ENCODE measurements at places on chromosomes 11 and 22.

GRCh38 chr11:120744016-120744994, 232.8 kb downstream of the GRIK4 start:
- DNase-seq = no peak

- no peak for DNase-seq
Measured at GRCh38 chr11:101741479-101742175, 157.8 kb upstream of the TRPC6 start.

DNA sequence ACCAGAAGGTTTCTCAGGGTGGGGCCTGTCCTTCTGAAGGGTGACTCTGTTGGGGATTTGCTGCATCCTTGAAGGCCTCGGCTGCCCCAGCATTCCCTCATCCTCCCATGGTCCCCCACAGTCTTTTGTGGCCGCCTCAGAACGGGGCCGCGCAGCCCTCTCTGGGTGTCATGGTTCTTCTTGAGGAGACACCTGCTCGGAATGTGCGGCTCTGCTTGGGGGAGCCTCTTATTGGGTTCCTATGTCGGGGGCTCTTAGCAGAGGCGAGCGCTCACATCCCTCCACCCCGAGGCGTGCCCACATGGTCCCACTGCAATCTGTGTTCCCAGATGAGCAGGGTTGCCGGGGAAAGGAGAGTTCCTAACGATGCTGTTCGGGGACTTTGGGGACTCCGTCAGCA, 1008.4 kb downstream of the BRD1 start:
- no peak for DNase-seq

GRCh38 chr11:42957831-42958230, 354.0 kb upstream of the API5 start:
- no peak for DNase-seq

GRCh38 chr11:24122291-24122690, 374.6 kb upstream of the LUZP2 start:
- DNase-seq = no peak

GRCh38 chr11:57397394-57397990, 7.0 kb upstream of the PRG2 start:
- no peak for DNase-seq

DNA sequence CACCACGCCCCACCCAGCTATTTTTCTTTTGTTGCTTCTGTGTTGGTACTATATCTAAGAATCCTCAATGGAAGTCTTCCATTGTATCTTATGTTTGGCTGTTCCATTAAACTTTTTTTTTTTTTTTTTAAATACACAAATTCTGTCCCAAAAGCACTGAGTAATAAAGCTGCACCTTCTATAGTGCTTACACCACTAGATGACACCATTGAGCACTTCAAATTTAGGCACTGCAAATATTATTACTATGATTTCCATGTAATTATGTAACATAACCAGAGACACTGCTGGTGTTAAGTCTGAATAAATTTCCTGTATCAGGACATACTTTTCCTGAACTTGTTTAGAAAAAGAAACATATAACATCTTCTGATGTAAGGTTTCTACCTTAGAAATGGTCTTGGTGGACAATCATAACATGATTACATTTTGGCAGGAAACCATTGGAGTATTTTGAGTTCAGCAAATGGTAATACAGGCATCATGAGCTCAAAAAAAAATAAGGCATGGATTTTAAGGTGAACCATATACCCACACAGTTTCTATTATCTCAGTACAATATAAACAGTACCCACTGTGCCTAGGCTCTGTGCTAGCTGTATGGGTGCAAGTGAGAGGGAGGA, 110.5 kb downstream of the ATG16L2 start:
- no peak for DNase-seq

DNA sequence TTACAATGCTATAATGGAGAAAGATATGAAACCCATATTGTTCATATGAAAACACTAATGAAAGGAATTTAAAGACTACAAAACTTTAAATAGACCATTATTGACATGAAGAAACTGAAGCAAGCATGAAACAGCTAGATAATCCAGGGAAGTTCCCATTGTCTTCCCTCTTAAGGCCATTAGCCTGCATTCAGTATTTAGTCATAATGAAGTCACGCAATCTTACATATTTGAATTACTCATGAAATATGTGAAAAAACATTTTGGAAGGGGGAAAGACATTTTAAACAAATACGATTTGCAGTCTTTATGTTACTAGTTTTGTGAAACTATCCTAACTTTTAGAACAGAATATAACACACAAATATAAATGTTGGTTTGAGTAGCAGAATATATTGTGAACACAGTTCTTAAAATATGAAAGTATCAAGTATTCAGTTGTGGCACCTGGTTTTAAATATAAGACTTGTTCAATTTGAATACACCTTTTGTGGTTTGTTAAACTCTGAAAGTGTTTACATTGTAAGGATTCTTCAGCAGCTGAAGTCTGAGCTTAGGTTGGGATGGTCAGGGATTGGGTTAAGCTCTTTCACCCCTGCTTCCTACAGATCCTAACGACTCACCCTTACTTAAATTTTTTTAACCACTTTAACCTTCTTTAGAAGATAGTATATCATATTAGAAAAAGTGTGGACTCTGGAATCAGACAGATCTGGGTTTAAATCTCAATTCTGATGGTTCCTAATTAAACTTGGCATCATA, 500.3 kb upstream of the TENM4 start:
- DNase-seq = no peak

DNA sequence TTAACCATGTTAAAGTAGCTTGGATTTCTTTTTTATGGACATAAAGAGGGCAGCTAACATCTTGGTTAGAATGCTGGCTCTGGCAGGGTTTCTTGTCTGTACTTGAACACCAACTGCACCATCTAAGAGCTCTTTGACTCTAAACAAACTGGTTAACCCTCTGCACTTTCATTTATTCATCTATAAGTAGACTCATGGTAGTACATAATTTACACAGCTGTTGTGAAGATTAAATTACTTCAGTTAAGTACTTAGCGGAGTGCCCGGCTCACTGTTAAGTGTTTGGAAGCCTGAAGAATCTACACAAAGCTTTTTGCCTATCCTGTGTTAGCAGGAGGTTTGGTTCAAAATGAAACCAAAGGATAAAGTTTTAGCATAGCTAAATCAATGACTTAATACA, 846.2 kb upstream of the API5 start:
- DNase-seq = no peak

DNA sequence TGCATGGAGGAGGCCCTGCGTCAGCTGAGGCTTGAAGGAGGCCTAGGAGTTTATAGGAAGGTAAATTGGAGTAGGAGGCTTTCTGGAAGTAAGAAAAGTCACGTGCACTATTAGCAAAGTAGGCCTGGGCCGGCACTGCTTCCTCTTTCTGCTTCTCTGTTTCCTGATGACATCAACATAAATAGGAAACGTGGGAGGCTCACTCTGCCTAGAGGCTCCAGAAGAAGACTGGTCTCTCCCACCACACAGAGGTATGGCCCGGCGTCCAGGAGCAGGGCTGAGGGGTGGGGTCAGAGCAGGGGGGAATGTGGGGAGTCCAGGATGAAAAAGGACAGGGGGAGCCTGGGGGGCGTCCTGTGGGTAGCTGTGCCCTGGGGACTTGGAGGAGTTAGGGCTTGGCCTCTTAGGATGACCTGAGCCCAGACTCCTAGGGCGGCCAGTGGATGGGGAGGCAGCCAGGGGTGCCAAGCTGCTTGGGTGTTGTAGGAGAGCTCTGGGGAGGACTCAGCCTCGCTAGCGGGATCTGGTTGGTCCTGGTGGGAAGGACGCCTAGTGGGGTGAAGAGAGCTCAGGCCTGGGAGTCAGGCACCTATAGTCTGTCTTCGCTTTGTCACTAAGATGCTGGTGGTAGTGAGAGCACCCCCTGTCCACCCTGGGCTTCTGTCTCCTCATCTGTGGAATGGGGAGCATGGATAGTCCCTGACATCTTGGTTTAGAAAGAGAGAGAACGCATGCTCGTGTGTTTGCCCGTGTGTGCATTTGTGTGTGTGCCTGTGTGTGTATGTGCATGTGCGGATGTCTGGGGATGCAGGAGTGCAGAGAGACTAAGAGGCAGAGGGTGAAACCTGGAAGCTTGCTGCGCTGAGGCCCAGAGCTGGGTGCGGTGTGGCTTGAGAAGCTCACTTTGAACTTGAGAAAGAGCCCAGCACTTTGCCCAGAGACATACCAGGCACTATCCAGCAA, at the start of gene CSF2RB:
CSF2RB (plus strand) TSS at position 202 of the 963 bp plus-strand sequence. CDS start 8,580 bp downstream, outside the sequence.
- DNase-seq = no peak

GRCh38 chr11:69413015-69413801, 68.3 kb upstream of the LINC01488 start:
- DNase-seq = no peak
